ENCODE measurements at places on chromosomes 4 and X. TPM values are rescaled to one million over a fixed set of nuclear protein-coding genes. Genes with fewer than 3 reads are reported as not detected.

GRCh38 chrX:134338527-134338926 lies 101.5 kb downstream of the CCDC160 start:
- DNase-seq = no peak

DNA sequence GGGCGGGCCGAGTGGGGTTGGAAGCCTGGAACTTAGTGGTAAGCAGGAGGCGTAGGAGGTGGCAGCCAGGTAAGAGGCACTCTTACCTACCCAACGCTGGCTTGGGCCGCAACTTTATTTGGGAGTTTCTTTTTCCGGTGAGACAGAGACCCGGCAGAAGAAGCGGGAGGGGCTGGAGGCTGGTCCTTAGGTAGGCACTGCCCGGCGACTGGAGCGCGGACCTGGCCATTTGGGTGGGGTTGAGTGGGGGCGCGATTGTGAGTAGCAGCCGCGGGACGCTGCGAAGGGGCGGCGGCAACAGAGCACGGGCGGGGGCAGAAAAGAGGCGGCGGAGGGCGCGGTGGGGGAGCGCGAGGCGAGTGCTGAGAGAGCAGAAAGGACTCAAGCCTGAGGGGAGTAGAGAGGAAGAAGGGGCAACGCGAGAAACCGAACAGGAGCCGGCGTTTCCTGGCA lies 334 bp upstream of the POU4F2 start:
- no peak for DNase-seq

- no peak for DNase-seq
These were observed 72.0 kb downstream of the TMEM144 start for GRCh38 chr4:158282252-158282651.

- no peak for DNase-seq
These were observed 15.4 kb upstream of the TBC1D19 start for GRCh38 chr4:26568446-26568994.

DNA sequence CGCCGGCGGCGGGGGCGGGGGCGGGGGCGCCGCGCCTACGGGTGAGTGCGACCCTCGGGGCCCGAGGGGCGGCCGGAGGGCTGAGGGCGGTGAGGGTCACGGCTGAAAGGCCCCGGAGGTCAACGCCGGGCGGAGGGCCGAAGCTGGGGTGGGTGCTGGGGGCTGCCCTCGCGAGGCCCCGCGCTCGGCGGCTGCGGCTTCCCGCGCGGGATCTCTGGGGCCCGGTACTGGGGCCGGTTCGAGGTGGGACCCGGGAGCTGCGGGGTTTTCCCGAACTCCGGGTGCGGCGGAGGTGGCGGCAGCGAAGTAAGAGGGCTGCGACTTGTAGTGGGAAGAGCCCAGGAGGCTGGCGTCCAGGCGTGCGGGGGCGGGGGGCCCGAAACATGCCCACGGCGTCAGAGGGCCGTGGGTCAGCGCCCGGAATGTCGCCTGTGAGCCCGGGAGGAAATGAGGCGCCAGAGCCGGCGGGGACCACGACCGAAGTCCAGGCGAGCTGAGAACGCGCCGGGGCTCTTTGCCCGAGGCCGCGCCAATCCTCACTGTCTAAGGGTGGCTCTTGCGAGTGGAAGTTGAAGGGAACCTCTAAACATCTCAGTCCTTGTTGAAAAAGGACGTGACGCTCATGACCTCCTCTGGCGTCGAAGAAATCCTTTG lies 407 bp downstream of the IL13RA1 start:
- peak; percentile 73 for DNase-seq

- peak; percentile 65 for DNase-seq
These were observed 1.5 kb downstream of the ASMTL start for GRCh38 chrX:1451251-1451660.

DNA sequence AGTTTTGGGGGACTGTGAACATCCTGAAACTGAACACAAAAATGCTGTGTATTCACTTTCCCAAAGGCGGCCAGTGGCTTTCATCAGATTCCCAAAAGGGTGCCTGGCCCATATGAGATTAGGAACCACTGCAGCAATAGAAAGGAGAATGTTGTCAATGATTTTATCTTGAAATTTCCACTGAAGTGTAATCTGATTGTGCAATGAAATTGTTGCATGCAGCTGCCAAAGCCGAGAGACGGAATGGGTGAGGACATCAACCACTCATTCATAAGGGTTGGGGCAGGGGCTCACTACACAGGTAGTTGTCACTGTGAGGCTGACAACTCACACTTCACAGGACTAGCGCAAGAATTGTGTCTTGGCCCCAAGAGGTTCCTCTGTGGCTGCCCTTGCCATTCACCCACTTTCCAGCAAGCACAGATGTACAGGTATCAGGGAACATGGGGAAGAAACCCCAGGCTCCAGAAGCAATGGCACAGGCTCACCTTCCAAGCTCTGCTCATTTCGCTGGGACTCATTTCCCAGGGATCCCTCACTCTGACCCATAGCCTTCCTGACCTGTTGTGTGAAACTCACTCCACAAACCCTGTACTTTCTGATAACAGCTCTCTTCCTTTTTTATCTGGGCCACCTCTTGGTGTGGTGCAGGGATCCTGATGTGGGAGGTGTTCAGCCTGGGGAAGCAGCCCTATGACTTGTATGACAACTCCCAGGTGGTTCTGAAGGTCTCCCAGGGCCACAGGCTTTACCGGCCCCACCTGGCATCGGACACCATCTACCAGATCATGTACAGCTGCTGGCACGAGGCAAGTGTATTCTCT lies 48.8 kb downstream of the BMX start:
- DNase-seq = no peak

DNA sequence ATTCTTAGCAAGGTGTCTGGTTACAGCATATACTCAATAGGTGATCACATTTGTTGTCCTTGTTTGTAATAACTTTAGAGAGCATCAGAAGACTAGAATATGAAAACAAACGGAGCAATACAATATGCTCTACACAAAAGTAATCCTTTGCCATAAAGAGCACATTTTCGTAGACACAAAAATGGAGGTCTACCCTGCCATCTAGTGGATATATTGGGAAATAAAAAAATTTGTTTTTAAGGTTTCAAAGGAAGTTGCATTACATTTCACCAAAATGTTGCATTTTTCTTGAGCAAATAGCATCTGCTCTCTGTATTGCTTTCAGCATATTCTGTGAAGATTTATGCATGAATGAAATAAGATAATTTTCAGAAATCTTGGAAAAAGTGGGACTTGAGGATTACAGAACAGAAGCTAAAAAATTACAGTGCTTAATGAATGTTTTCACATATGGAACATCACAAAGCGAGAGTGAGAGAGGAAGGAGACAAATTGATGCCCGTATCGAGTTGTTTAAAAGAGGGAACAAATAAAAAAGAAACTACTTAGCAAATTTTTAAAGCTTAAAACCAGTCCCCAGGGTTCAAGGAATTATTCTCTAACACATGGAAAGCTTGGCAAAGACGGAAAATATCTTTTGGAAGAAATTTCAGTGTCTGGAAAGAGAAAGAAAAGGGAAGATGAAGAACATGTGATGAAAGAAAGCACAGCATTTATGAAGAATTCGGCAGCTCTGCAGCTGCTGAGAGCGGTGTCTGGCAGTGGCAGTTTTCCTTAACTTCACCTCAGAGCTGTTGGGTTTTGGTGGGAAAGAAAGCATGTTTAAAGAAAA lies 390.1 kb downstream of the ANKRD50 start:
- DNase-seq = no peak

DNA sequence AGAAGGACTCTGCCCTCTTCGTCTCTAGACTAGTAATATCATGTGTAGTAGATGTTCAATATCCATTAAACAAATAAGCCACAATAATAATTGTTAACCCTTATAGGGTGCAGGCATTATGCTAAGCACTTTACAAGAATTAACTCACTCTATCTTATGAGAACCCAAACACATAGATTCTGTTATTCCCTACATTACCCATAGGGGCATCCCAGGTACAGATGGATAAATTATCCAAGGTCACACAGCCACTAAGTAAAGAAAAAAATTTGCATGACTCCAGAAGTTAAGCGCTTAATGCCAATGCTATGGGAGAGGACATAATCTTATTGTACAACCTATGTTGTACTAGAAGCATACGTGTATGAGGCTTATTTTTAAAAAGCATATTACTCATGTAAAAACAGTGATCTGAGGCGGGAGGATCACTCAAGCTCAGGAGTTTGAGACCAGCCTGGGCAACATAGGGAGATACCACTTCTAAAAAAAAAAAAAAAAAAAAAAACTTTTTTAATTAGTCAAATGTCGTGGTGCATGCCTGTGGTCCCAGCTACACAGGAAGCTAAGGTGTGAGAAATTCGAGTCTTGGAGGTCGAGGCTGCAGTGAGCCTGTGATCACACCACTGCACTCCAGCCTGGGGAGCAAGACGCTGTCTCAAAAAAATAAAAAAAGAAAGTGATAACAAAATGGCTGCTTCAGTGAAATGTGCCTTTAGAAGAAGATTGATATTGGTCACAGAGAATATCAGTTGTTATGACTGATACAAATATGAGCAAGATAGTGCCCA lies 13.6 kb downstream of the LDB2 start:
- no peak for DNase-seq

- DNase-seq = no peak
These were observed 60.4 kb upstream of the IRF2 start for GRCh38 chr4:184534511-184535391.

DNA sequence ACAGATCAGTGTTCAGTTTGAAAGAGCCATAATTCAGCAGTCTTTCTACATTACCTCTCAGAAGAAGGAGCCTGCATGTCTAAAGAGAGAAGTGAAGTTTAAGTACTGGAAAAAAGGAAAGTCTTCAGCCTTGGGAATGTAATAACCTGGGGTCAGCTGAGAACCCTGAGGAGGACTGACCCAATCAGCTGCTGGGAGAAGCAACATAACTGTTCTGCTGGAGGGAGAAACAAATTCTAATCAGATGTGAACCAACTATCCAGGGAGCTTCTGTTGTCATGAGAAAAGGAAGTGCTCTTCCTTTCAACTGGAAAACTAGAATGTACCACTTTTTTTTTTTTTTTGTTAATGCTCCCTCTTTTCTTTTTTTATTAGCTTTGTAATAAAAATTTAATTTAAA lies 64.5 kb upstream of the PDE5A start:
- DNase-seq = no peak

The PAGE5 gene
- total RNA-seq = not detected

The UCHL1 gene
- 3.7 TPM for total RNA-seq

The POLA1 gene
- total RNA-seq = 10.1 TPM

The HTN1 gene
- not detected for total RNA-seq

Data from suprapubic skin (tissue), 4 donors.